GM23338 (cell line): ENCODE measurements at places on chromosomes 1 and 21. TPM values are rescaled to one million over a fixed set of nuclear protein-coding genes. Genes with fewer than 3 reads are reported as not detected.

PYHIN1 gene
- total RNA-seq = not detected in 2 replicates

- H3K27ac ChIP-seq = no peak overlapping the region
- H3K4me1 ChIP-seq = peaks cover 7% of the 10 kb centered on the region
- no peak overlapping the region for H3K4me3 ChIP-seq
- no peaks in the 10 kb centered on the region for H3K27me3 ChIP-seq
- peaks cover 9% of the 10 kb centered on the region for H3K36me3 ChIP-seq
Observed at GRCh38 chr1:42746436-42747105, 6.5 kb upstream of the CLDN19 start.

DNA sequence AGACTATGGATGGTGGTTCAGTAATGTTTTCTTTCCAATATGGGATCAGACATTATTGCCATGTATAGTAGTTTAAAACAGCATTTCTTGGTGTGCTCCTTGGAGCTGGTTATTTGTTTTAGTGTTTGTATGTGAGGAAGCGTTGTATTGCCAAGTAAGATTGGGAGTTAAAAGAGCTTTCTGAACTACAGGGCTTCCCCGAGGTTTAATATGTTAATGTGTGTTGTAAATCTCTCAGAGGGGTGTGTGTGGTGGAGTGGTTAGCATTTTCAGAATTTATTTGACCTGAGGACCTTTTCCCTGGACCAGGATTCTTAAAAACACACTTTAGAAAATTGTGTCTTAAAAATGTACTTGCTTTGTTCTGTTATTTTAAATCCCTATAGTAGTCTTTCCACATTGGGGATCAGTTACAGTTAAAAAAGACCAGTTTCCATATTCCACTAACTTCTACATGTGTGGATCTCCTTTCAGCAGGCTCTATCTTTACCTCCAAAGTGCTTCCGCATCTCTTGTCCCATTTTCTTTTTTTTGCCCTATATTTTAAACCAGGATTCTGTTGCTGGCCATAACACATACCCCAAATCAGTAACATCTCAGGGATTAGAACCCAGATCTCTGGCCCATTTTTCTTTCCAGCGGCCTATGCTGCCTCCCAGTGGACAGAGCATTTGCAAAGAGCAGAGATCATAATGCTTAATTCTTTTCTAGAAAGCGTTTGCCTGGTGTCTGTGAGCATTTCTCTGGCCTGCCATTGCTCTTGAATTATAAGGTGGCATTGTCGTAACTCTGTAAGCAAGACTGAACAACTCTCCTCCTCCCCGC lies 58.6 kb downstream of the PBX1 start:
- H3K4me1 ChIP-seq = peaks cover 44% of the 10 kb centered on the region
- DNase-seq = peak; percentile 84
- no peaks in the 10 kb centered on the region for H3K36me3 ChIP-seq
- no peak overlapping the region for H3K4me3 ChIP-seq

DNA sequence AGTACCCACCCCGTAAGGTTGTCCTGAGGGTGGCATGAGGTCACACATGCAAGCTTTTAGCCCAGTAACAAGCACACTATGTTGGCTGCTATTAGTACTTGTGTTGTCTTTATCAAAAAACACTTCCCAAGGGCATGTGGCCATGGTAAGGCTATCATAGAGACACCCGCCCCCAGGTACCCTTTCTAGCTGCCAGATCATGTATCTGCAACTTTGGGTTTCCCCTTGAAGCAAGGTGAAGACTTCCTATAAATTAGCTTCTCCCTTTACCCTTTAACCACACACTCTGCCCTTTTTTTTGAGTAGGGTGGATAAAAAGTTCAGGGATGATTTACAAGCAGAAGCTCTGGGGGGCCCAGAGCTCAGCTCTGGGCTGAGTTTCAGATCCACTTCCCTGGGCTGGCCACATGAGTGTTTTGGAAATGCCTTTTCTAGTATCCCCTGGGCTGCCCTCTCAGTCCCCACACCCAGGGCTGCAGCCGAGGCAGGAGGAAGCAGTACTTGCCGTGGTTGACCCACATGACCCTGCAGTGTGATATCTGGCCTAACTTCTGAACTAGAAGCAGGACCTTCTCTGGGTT lies 2.0 kb downstream of the ZDHHC18 start:
- H3K4me1 ChIP-seq = peaks cover 20% of the 10 kb centered on the region
- peaks cover 3% of the 10 kb centered on the region; the same call in 1 of the 2 replicates for H3K27me3 ChIP-seq
- DNase-seq = no peak
- no peak overlapping the region for H3K27ac ChIP-seq
- 0 out of 2 replicates have a peak, but pooled peaks cover 6% of the 10 kb centered on the region for H3K36me3 ChIP-seq
- H3K4me3 ChIP-seq = no peak overlapping the region

DNA sequence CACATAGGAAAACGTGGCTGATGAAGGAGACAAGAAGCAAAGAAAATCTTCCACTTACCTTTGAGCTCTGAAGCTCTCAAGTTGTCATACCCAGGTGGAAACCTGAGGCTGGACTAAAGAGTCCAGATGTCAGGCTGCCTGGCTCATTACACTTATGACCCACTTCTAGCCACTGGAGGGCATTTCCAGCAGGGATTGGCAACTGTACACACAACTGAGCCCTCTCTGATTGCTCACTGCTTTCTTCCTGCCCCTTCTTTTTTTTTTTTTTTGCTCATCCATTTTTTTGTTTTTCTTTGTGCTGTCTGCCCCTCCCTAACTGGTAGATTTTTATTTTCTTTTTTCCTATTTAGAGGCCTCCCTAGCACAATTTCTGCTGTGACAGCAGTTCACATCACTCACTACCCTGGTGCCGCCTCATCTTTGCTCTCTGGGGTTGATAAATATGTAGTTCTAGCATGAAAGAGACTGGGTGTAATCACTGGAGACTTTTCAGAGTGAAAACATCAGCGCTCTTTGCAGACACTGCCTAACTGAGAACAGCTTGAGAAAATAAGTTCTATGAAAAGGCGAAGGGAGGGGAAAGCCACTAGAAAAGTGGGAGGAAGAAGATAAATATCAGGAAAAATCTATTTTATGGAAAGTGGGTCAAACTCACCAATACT lies 334.5 kb downstream of the NUF2 start:
- no peak overlapping the region for H3K4me3 ChIP-seq
- DNase-seq = no peak
- no peaks in the 10 kb centered on the region for H3K27me3 ChIP-seq
- H3K27ac ChIP-seq = 0 out of 2 replicates have a peak overlapping the region, but pooled peaks have one; percentile 14

VASH2 gene
- 305 and 381 TPM in 2 replicates for total RNA-seq

RGSL1 gene
- total RNA-seq = not detected in 2 replicates

- no peak for DNase-seq
- H3K27ac ChIP-seq = no peak overlapping the region
- H3K4me3 ChIP-seq = no peak overlapping the region
- H3K27me3 ChIP-seq = no peaks in the 10 kb centered on the region
- H3K4me1 ChIP-seq = no peaks in the 10 kb centered on the region
Observed at GRCh38 chr1:11245248-11245647, 17.1 kb downstream of the MTOR start.

GRCh38 chr21:30668776-30669175 lies 26.1 kb downstream of the KRTAP20-3 start:
- no peaks in the 10 kb centered on the region for H3K36me3 ChIP-seq
- H3K4me1 ChIP-seq = no peaks in the 10 kb centered on the region
- H3K27ac ChIP-seq = no peak overlapping the region
- no peak for DNase-seq
- H3K27me3 ChIP-seq = no peaks in the 10 kb centered on the region

- no peak for DNase-seq
- no peak overlapping the region; the same call in 1 of the 2 replicates for H3K27ac ChIP-seq
- H3K4me1 ChIP-seq = peaks cover 17% of the 10 kb centered on the region
- H3K27me3 ChIP-seq = no peaks in the 10 kb centered on the region
- peak overlapping the region; percentile 97 for H3K4me3 ChIP-seq
Observed at GRCh38 chr1:109618661-109619575, 498 bp downstream of the GNAT2 start.

FCGR1A gene
- total RNA-seq = not detected in 2 replicates

GRCh38 chr1:172602706-172603105 lies 56.2 kb upstream of the FASLG start:
- peaks cover 9% of the 10 kb centered on the region; the same call in 1 of the 2 replicates for H3K36me3 ChIP-seq
- no peak for DNase-seq
- no peak overlapping the region for H3K4me3 ChIP-seq

DNA sequence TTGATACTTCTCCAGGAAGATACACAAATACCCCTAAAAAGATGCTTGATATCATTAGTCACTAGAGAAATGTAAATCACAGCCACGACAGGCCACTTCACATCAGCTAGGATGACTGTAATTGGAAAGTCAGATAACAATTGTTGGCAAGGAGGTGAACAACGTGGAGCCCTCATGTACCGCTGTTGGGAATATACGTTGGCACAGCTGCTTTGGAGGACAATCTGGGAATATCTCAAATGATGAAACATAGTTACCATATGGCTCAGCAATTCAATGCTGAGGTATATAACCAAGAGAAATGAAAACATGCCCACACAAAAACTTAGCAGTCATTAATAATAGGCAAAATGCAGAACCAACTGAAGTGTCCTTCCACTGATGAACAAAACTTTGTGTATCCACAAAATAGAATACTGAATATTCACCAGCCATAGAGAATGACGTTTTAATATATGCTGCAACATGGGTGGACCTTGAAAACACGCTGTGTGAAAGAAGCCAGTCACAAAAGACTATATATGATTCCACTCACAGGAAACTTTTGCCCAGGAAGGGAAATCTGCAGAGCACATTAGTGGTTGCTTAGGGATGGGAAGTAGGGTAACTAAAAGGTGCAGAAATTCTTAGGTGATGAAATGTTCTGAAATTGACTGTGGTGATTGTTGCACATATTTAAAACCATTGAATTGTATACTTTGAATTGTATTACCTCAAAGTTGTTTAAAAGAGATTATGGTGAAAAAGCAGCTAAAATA lies 95.4 kb downstream of the AHCTF1 start:
- no peak overlapping the region for H3K4me3 ChIP-seq
- no peak for DNase-seq
- peaks cover 12% of the 10 kb centered on the region; the same call in 1 of the 2 replicates for H3K36me3 ChIP-seq

DNA sequence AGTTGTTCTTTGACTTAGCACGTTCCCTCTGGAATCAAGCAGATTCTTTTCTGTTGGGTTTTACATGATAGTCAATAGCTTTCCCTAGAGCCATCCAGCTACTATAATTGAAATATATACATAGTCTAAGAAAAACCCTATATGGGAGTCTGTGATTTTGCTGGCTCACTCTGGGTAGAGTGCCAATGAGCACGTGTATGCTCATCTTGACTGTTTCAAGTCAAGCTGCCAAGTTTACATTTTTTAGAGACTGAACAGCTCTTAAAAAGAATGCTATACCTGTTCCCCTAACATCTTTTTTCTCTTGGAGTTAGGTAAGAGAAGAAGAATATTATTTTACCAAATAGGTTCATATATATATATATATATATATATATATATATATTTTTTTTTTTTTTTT lies 182.8 kb upstream of the NRIP1 start:
- H3K36me3 ChIP-seq = no peaks in the 10 kb centered on the region
- H3K27ac ChIP-seq = no peak overlapping the region
- H3K4me3 ChIP-seq = no peak overlapping the region

KRTAP10-10 gene
- not detected in 2 replicates for total RNA-seq

CCDC190 gene
- total RNA-seq = not detected in 2 replicates

DNA sequence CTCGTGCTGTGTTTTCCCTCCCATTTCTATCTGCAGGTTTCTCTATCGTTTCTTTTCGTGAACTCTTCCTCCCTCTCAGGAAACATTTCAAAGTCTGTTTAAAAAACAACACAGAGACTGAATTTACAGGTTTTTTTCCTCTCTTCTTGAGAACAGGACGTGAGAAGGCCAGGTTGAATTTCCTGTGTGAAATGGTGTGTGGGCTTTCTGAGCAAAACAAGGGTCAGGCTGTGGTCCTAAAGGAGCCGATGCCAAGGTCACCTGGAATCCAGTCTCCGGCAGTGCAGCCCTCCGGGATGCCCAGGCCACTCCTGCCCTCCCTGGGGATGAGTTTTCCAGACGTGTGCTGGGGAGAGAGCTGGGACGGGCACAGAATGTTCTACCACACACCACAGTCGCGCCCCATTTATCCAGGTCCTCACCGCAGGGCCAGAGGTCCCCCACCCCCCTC lies 62.7 kb upstream of the RUNX3 start:
- H3K27ac ChIP-seq = no peak overlapping the region
- DNase-seq = no peak
- H3K4me1 ChIP-seq = no peaks in the 10 kb centered on the region
- H3K27me3 ChIP-seq = no peaks in the 10 kb centered on the region
- no peak overlapping the region for H3K4me3 ChIP-seq
- H3K36me3 ChIP-seq = no peaks in the 10 kb centered on the region

BARHL2 gene
- not detected in 2 replicates for total RNA-seq

- H3K4me1 ChIP-seq = no peaks in the 10 kb centered on the region
- no peak for DNase-seq
Observed at GRCh38 chr21:34500191-34500590, 11.8 kb downstream of the KCNE1 start.

GRCh38 chr1:59453297-59453968 lies 156.5 kb downstream of the FGGY start:
- no peaks in the 10 kb centered on the region for H3K36me3 ChIP-seq
- H3K4me3 ChIP-seq = no peak overlapping the region
- H3K27ac ChIP-seq = no peak overlapping the region
- H3K4me1 ChIP-seq = no peaks in the 10 kb centered on the region

OR2L3 gene
- total RNA-seq = not detected in 2 replicates

DNA sequence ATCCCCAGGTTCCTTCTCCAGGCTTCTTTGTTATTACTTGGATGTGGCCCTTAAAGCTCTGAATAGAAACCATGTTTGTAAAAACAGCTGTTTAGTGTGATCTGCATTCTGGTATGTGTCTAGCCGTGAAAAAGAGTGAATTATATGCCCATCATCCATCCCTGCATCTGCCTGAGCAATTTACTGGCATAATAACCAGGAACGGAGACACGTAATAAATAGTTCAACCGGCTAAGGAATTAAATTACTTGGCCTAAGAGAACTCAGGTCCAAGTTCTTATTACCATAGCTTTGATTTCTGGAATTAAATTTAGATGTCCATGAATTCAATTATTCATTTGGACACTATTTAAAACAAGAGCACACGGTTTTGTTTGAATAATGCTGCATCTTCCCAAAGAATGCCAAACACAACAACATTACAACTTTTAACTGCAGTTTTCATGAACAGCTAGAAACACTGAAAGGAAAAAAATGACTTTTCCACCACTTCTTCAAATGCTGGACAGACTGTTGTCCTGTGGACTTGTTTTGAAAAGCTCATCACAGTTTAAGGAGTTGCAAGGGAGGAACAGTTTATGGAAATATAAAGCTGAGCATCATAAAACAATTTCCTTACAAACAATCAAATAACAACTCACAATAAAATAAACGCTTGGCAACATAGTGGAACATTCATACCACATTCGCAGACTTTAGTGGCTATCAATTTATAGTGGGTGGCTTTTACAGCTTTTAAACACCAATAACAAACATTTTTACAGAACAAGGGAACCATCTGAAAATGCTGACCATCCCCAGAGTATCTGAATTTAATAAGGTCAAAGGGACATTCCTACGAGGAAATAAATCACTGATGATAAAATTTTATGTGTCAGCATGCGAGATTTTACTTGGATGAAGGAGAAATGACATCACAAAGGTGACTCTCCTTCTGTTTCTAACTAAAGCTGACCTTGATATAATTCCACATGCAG lies 144.7 kb downstream of the APP start:
- peaks cover 12% of the 10 kb centered on the region for H3K36me3 ChIP-seq
- no peaks in the 10 kb centered on the region for H3K27me3 ChIP-seq
- peak overlapping the region; percentile 70; the same call in 1 of the 2 replicates for H3K27ac ChIP-seq
- DNase-seq = no peak
- no peak overlapping the region for H3K4me3 ChIP-seq

ERG gene
- total RNA-seq = 0.14 and 1.0 TPM in 2 replicates
